Activated naive CD8-positive, alpha-beta T cell treated with anti-CD3 and anti-CD28 coated beads for 36 hours (primary cell): ENCODE measurements at places on chromosomes 12 and 14. TPM values are rescaled to one million over a fixed set of nuclear protein-coding genes. Genes with fewer than 3 reads are reported as not detected.

- H3K4me1 ChIP-seq: no peaks in the 10 kb centered on the region
- no peaks in the 10 kb centered on the region for H3K27me3 ChIP-seq
- DNase-seq: no peak
- H3K4me3 ChIP-seq: no peak overlapping the region
These were observed 673.2 kb downstream of the RERGL start for GRCh38 chr12:17416748-17417147.

Gene TESPA1
- 95.9 TPM for total RNA-seq

DNA sequence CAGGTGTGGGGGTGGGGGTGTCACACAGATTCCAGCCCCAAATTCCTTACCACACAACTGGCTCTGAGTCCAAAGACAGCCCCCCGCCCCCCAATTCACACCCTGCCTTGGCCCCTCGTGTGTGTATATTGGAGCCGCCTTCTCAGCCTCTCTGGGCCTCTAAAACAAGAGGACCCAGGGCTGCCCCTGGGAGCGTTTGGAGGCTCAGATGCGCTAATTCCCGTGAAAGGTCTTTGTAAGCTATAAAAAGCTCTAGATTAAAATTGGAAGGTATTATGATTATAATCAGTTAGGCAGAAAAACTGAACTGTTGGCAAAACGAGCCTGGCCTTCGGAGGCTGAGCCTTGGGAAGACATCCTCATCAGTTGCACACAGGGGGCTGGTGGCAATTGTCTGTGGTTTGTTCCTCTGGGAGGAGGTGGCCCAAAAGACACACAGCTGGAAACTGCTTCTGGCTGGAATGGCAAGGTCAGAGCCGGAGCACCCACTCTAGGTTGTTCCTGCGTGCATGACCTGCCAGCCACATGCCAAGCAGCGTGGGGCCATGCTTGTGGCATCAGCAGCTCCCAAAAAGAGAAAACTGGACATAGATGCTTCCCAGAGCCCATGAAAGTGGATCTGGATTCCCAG is 118.5 kb downstream of the PHETA1 start:
- no peak for DNase-seq
- no peak overlapping the region for H3K4me3 ChIP-seq
- H3K36me3 ChIP-seq: no peaks in the 10 kb centered on the region
- no peak overlapping the region for H3K27ac ChIP-seq

DNA sequence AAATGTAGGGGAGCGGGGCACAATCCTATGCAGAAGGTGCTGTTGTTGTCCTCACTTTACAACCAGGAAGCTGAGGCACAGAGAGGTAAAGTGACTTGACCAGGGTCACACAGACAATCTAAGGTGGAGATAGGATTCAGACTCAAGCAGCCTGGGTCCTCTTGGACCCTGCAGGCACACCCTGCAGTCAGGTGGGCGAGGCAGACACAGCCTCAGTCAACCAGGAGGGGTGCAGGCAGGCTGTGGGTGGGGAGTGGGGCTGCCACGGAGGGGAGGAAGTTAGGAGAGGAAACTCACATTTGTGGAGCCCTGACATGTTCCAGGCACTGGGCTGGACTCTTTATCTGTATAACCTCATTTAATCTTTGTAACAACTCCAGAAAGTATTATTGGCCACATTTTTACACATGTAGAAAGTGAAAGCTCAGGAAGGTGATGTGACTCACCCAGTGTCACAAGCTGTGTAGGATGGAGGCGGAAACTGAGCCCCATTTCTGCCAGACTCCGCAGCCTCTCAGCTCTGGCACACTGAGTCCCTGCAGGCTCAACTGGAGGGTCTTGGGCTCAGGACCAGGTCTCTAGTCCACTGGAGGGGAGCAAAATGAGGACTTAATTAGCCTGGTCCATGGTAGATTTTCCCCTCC is 24.9 kb upstream of the CHGA start:
- H3K36me3 ChIP-seq: no peaks in the 10 kb centered on the region
- peak overlapping the region; percentile 47 for H3K4me3 ChIP-seq
- peaks cover 24% of the 10 kb centered on the region for H3K4me1 ChIP-seq
- peak overlapping the region; percentile 77 for H3K27ac ChIP-seq
- H3K27me3 ChIP-seq: peaks cover 15% of the 10 kb centered on the region
- peak; percentile 64 for DNase-seq

DNA sequence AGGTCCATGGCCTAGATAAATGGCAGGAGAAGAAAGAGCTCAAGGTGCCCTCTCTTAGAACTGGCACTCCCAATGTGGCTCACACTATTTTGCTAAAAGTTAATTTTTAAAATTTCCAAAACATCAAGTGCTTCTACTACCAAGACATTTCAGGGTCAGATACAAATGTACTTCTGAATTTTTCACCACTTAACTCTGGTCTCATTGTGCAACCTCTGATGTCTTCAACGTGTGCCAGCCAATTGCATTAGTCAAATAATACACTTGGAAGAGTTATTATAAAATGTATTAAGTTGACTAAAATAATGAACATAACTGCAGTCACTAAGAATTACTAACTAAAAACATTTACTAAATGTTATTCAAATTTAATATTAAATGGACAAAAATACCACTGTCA is 41.3 kb downstream of the SLC25A47 start:
- peaks cover 71% of the 10 kb centered on the region for H3K36me3 ChIP-seq
- H3K27me3 ChIP-seq: no peaks in the 10 kb centered on the region
- DNase-seq: no peak
- H3K4me3 ChIP-seq: no peak overlapping the region
- peaks cover 41% of the 10 kb centered on the region for H3K4me1 ChIP-seq

DNA sequence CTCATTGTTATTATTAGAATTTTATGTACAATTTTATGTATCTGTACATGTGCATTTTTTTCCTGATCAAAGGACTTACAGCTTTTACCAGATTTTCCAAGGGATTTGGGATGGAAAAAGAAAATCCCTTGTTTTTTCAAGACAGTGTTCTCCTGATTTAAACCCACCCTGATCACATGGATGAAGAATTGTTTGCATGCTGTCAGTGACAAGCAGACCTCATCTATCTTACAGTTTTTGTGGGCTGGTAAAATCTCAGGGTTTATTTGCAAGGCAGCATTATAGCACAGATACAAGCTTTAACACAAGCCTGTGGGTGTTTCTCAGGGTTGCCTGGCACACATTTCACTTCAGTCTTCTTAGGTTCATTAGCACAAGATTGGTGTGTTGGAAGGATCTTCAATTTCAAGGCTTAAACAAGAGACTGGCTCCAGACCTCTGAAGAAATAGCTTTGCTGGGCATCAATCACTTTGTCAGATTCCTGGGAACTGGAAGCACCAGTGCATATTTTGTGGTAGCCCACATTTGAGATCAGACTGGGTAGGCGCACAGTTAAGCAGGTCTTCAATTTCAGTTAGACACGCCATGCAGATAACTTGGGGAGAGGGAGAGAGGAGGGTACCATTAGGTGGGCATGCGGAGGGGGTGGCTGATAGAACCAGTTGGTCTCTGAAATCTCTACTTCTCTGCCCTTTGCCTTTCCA is 118.0 kb downstream of the TBX5 start:
- no peak overlapping the region for H3K4me3 ChIP-seq
- no peak for DNase-seq
- no peak overlapping the region for H3K27ac ChIP-seq
- H3K4me1 ChIP-seq: no peaks in the 10 kb centered on the region
- H3K36me3 ChIP-seq: no peaks in the 10 kb centered on the region

GRCh38 chr14:71514941-71515919 is 417.0 kb upstream of the RGS6 start:
- H3K27me3 ChIP-seq: no peaks in the 10 kb centered on the region
- H3K36me3 ChIP-seq: peaks cover 37% of the 10 kb centered on the region
- H3K4me1 ChIP-seq: peaks cover 5% of the 10 kb centered on the region
- H3K27ac ChIP-seq: no peak overlapping the region
- DNase-seq: no peak
- no peak overlapping the region for H3K4me3 ChIP-seq

Gene SIX6
- not detected for total RNA-seq

Gene GPRC5A
- total RNA-seq: 0.27 TPM

Gene IRAK3
- 0.30 TPM for total RNA-seq

Gene AQP6
- total RNA-seq: not detected

DNA sequence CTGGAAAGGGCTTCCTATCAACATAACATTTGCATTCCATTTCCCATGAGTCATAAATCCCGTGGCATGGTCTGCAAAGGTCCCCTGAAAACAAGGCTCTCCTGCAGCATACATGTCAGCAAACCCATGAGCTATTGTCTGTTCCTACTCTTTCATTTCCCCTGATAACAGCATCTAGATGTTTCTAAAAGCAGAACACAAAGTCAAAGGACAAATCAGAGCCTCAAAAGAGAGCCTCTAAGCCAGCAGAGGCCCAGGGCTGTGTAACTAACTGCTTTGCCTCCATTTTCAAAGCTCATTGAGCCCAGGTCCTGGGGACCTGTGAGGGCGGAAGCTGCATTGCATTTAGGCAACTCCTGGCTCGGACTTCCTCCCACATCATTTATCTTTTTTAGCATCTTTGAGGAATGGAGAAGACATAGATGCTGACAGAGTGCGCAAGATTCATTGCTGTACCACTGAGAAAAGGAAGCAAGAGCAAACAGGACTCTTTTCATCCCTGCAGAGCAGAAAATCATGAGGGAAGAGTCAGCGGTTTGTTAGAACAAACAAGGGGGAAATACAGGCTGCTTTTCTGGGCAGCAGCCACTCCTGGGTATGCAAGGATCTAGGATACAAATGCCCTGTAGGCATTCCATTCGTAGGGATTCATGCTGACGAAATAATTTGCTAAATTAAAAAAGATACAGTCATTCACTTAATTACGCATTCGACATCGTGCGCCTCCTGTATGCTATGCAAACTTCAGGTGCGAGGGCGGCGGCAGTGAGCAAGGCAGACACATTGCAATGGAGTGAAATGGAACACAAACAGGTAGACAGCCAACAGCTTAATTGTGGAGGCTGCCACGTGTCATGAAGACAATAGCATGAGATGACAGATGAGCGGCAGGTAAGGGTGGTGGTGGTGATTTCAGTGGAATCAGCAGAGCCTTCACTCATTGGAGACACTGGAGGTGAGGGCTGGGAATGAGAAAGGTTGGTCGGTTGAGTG is 131.0 kb downstream of the TMEM132D start:
- H3K27ac ChIP-seq: no peak overlapping the region
- H3K4me1 ChIP-seq: no peaks in the 10 kb centered on the region
- no peaks in the 10 kb centered on the region for H3K27me3 ChIP-seq
- no peaks in the 10 kb centered on the region for H3K36me3 ChIP-seq

GRCh38 chr12:108616941-108617858 is 16.5 kb downstream of the SELPLG start:
- DNase-seq: peak; percentile 92
- H3K36me3 ChIP-seq: peaks cover 18% of the 10 kb centered on the region
- no peaks in the 10 kb centered on the region for H3K27me3 ChIP-seq
- peaks cover 55% of the 10 kb centered on the region for H3K4me1 ChIP-seq
- H3K27ac ChIP-seq: peak overlapping the region; percentile 93
- peak overlapping the region; percentile 51 for H3K4me3 ChIP-seq

Gene FRS2
- 10.0 TPM for total RNA-seq

Gene TMEM30B
- 2.0 TPM for total RNA-seq

DNA sequence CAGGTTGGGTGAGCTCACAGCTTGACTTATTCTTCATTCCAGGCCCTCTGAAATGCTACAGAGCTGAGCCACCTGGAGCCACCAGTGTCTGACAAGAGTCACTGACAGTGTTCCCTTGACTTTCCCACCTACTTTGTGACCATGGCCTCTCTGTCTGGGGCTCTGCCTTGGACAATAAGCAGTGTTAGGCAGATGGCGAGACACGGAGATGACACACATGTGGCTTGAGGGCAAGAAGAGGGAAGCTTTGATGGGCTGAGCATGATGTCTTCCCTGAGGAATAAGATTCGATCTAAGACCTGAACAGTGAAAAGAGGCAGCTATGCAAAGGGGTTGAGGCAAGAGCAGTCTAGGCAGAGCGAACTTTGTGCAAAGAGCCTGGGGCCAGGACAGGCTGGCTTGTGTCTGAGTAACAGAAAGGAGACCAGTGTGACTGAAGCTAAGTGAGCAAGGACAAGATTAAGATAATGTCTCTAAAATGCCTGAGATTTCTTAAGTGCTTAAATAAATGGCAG is 105.5 kb downstream of the NUAK1 start:
- no peaks in the 10 kb centered on the region for H3K4me1 ChIP-seq
- no peak for DNase-seq
- H3K36me3 ChIP-seq: no peaks in the 10 kb centered on the region

DNA sequence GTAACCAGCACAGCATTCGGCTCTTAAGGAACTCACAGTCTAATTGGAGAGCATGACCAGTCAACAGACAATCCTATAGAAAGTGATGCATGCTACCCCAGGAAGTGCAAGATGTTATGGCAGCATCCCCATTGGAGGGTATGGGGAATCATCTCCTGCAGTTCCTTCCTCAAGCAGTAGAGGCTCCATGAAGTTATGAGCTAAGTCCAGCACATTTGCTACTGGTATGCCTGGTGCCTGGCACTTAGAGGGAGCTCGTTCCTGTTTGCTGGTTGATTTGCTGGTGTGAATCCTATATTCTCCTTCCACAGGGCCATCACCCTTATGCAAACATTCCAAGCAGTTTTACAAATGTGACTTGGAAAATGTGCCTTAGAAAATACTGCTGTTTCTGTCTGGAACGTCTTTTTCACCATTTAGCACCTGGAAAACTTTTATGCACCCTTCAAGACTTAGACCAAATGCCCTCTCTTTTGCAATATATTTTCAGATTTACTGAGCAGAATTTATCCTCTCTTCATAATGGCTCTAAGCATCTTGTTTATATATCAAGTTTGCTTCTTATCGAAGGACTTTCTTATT is 136.1 kb upstream of the WSCD2 start:
- peaks cover 49% of the 10 kb centered on the region for H3K27me3 ChIP-seq
- no peak overlapping the region for H3K4me3 ChIP-seq
- H3K27ac ChIP-seq: no peak overlapping the region

Gene CLEC1B
- total RNA-seq: not detected

GRCh38 chr12:2177751-2178150 is 125.0 kb downstream of the CACNA1C start:
- H3K36me3 ChIP-seq: no peaks in the 10 kb centered on the region
- peaks cover 6% of the 10 kb centered on the region for H3K27me3 ChIP-seq
- no peaks in the 10 kb centered on the region for H3K4me1 ChIP-seq

Gene ACSM4
- total RNA-seq: not detected

Gene ITFG2
- total RNA-seq: 25.5 TPM

DNA sequence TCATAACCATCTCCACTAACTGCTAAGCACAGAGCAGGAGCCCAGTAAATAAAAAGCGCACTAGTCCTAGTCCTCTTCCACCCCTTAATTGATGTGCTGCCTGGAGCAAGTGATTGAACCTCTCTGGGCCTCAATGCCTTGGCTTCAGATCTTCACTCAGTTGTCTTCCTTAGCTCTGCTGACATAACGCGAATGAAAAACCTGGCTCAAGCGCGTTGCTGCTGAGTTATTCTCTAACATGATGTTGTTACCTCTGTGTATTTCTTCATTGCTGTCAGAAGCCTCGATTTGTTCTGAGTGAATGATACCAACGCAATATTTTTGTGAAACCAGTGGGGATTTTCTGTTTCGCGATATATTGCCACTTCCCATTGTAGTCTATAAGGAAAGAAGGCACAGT is 185.1 kb upstream of the CCND2 start:
- H3K27me3 ChIP-seq: no peaks in the 10 kb centered on the region
- H3K36me3 ChIP-seq: no peaks in the 10 kb centered on the region
- peaks cover 14% of the 10 kb centered on the region for H3K4me1 ChIP-seq

- no peaks in the 10 kb centered on the region for H3K4me1 ChIP-seq
- no peak for DNase-seq
- peaks cover 3% of the 10 kb centered on the region for H3K27me3 ChIP-seq
- H3K27ac ChIP-seq: no peak overlapping the region
These were observed 386.3 kb upstream of the TBX3 start for GRCh38 chr12:115070313-115070712.
